GM04503 (cell line): ENCODE measurements at places on chromosomes 16 and 17.

DNA sequence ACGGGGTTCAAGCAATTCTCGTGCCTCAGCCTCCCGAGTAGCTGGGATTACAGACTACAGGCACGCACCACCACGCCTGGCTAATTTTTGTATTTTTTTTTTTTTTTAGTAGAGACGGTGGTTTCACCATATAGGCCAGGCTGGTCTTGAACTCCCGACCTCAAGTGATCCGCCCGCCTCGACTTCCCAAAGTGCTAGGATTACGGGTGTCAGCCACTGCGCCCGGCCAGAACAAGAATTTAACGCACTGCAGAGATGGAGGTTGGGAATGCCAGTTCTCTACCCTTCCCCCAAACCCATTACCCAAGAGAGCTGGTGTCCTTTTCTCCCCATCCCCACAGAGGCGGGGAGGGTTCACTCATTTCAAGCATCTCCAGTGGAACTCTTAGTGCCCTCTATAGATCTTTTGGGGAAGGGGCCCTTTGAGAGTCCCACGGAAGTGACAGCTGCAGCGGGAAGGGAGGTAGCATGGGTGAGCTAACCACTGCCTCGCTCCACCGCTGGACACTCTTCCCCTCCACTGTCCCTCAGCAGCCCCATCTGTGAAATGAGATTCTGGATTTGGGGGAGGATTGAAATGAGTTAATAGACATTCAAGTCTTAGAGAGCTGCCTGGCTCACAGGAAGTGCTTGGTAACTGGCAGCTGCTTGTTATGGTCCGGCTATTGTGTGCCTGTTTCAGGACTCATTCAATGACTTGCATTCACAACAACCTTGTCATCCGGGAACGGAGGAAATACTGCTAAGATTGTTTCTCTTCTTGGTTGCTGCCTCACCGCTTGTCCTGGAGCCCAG, 3.5 kb upstream of the UBALD2 start:
- no peak for DNase-seq

DNA sequence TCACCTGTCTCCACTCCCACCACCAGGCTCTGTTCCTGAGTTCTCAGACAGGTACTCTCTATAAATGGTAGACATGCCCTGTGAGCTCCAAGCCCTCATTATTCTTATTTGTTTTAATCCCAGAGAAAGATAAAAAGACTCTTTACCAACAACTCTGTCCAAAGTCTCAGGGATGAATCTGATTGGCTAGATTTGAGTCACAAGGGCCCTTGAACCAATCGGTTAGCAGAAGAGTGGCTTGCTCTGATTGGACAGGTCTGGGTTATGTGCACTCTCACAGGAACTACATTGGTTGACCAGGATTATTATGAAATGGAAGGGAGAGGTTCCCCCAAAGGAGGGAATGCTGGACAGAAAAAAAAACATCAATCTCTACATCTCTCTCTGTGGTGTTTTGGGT, 7.5 kb downstream of the COTL1 start:
- DNase-seq, result no peak

GRCh38 chr16:50462793-50463507, 85.2 kb upstream of the NKD1 start:
- DNase-seq, result no peak

DNA sequence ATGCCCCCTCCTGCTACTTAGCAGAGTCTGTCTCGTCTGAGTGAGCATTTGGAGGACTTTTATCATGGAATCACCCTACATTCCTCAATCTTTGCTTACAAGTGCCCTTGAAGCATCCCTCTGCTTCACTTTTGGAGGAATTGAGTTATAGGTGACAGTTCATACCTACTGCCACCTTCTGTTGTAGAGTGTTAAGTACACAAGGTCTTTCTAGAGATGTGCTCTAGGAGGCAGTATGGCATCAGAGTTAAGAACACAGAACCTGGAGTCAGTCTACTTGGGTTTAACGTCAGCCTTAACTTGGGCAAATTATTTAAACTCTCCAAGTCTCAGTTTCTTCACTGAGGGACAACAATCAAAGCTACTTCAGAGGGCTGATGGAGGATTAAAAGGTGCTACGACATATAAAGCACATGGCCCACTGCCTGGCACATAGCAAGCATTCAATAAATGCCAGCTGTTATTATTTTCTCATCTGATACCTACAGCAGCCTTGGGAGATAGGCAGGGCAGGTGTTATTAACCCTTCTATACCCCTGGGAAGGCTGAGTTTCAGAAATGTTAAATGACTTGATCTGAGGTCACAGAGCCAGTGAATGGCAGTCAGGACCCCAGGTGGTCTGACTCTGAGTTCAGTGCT, 62.2 kb downstream of the UTP18 start:
- peak; percentile 5 for DNase-seq

DNA sequence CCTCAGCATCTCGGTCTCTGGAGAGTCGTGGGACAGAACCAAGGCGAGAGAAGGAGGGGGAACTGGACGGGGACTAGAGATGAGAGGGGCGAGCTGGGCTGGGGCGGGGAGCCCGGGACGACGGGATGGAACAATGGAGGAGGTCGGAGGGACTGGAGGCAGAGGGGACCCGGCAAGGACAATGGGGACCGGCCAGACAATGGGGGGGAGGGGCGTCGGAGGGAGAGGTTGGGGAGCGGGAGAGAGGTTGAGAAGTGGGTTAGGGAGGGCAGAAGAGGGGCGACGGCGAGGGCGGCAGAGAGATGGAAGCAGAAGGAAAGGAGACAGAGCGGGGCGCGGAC, 719 bp downstream of the NGFR start:
- DNase-seq, result no peak

DNA sequence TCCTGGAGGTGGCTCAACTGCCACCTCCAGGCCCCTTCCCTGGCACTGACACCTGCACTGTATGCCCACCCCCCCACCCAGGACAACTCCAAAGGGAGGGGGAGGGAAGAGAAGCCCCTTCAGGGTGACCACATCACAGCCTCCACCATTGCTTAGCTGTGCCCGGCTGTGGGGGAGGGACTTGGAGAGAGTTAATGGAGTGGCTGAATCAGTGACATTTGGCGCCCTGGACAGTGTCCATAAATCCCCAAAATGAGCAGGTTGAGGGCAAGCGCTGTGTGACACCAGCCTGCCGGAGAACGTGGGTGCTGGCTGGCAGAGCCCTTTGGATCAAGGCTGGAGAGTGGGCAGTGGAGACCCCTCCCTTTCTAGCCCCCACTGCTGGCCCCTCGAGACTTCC, 883 bp downstream of the USH1G start:
- no peak for DNase-seq
